ENCODE measurements at places on chromosomes 11 and 22.
A peak's percentile ranks its signal among the peaks of the same experiment; 100 is the strongest.

GRCh38 chr22:36010882-36011281, 17.7 kb downstream of the RBFOX2 start:
- DNase-seq: no peak

- no peak for DNase-seq
Measured at GRCh38 chr22:41401781-41402648, 20.3 kb downstream of the TEF start.

DNA sequence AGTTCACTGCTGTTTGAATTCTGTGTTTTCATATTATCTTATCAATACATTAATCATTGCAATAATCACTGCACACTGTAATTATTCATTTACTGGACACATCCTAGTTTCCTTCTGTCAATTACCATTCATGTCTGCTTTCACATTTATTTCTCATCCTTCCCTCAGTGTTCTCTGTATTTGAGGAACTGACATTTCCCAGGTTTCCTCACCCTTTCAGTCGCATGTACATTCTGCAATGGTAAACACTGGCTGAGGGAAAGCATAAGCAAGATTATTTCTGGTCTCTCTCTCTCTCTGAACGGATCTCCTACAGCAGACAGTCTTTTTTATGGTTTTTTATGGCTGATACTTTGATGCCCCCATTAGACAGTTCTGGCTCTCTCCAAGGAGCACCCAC, 4.2 kb upstream of the HBD start:
- DNase-seq: no peak

DNA sequence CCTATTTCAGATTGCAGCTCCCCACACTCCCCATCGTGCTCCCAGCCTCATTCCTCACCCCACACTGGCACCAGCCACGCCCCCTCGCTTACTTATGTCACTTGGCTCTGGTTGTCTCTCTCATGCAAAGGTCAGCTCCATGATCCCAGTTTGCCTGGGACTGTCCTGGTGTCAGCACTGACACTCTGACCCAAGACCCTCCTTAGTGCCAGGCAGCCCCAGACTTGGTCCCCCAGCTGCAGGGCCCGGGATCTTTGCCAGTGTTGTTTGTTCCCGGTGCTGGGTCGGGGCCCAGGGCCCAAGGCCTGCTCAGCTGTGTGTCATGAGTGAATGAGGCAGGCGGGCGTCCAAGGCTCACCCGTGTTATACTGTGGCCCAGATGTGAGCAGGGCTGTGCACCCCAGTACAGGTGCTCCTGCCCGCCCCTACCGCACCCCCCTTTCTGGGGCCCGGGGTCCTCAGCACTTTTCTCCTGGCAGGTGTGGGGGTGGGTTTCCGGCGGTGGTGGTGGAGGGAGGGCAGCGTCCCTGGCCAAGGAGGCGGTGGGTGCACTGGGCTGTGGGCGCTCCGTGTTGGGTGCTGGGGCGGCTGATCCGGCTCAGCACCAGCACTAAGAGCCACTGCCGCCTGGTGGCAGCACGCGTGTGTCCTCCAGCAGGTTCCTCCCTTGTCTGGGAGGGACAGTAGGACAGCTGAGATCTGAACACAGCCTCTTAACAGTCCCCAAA, 19.5 kb downstream of the IL17REL start:
- peak; percentile 54 for DNase-seq

DNA sequence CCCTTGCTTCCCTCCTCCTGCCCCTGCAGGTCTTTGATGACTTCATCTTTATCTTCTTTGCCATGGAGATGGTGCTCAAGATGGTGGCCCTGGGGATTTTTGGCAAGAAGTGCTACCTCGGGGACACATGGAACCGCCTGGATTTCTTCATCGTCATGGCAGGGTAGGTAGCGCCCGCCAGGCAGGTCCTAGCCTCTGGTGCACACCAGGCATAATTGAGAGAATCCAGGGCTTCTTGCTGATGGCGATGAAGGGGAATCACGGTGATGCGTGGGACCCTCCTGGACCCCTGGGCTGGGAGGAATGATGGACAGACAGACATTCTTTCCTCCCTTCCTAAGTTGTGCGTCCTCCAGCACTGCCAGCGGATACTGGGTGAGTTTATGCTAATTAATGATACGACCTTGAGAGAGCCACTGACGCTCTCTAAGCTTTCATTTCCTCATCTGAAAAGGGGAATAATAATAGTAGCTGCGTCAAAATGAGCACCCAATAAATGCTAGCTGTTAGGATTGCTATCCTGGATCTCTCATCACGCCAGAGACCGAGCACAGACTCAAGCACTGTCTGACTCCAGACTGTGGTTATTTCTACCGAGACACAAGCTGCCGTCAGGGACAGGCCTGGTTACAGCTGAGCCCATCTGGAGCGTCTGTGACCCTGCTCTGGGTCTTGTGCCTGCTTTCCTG, 30.1 kb downstream of the CACNA1I start:
- DNase-seq: no peak

- DNase-seq: no peak
Measured at GRCh38 chr11:17822401-17822781, 87.8 kb downstream of the KCNC1 start.

DNA sequence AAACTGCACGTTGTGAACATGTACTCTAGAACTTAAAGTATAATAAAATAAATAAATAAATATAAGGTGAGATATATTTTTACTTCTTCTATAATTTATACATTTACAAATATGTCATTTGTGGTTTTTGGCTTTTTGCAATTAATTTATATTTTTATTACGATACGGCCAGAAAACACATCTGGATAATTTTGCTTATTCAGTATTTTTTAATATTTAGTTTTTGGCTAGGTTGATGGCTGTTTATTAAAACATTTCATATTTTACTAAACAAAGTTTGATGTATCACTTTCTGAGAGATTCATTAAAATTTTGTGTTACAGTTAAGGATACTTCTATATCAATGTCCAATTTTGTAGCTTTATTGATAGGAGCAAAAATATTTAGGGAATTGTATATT, 15.7 kb upstream of the TYR start:
- no peak for DNase-seq

Data from HAP-1 (cell line).